Naive thymus-derived CD8-positive, alpha-beta T cell (primary cell): ENCODE measurements at places on chromosomes 11 and 22.

DNA sequence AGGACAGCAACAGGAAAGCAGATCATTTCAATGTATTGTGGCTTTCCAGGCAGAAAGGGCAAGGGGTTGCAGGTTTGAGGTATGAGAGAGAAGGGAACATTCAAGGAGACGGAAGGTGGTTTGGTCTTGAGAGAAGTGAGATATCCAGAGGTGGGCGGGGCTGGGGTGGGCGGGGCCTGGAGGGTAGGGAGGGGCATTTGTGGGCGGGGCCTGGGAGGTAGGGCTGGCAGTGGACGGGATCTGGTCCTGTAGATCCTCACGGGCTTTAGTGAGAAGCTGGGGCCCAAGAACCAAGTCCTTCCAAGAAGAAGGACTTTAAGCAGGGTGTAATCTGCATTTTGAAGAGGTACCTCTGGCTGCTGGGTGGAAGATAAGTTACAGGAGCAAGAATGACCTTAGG, 199.2 kb downstream of the MN1 start:
- no peak for DNase-seq

- no peak for DNase-seq
Observed at GRCh38 chr11:13013054-13013488, 4.0 kb downstream of the RASSF10 start.

DNA sequence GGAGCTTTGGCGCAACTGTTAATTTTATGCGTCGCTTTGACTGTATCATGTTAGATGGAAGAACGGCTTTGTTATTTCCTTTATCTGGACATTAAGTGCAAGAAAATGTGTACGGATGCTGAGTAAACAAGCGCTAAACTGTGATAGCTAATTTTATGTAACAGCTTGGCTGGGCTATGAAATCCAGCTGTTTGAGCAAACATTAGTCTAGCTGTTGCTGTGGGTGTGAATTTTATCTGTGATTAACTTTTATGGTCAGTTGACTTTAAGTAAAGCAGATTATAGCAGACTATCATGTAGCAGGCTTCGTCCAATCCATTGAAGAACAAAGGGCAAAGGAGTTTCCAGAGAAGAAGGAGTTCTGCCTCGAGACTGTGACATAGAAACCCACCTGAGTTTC, 14.0 kb downstream of the OR8A1 start:
- no peak for DNase-seq

- DNase-seq: no peak
Observed at GRCh38 chr11:32586576-32587190, 3.1 kb downstream of the EIF3M start.

DNA sequence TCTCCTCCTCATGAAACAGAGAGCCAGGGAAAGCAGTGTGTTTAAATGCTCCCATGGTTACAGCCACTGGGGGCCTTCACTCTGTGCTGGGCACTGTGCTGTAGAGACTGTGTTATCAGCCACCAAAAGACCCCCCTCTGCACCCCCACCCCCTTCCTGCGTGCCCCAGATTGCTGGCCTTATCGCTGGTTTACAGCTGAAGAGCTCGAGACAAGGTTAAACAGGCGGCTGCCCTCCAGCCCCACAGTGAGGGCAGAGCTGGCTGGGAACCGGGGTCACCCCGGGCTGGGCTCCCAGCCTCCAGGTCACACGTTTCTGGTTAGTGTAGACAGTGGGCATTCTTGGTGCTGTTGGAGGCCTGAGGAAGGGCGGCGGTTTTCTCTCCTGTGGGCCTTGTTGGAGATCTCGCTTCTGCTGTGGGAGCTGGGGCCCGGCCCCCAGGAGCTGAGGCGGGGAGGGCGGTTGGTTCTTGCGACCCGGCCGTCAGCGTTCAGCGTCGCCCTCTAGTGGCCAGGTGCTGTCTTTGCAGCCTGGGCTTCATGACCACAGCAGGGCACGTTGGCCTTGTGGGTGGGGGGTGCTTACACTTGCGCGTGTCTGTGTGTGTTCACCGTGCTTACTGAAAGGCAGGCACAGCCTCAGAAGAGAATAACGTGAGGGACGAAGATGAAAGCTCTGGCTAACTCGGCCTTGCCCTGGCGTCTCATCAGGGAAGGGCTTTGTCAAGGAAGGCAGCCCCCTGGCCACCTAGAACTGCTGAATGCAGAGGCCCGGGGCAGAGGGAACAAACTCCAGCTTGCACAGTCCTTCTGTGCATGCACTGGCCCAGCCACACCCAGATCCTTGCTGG, 40.8 kb downstream of the TBC1D22A start:
- DNase-seq: peak; percentile 72

GRCh38 chr11:58186938-58187337, 1.9 kb upstream of the OR9Q2 start:
- DNase-seq: no peak

DNA sequence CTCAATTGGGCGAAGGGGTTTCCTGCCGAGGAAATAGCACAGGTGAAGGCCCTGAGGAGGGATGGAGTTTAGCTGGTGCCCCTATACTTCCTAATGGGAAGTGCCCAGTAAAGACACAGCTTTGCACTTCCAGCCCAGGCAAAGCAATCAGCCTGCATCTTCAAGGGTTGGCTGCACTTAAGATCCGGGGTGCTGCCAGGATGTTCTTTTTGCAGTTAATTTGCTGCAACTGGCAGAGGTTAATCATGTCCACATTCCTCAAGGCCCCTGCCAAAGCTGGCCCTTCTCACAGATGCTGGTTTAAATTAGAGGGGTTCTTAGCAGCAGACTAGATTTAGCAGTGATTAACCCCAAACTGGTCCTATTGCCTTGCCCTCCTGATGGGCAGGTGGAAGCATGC, 137.7 kb upstream of the NAV2 start:
- DNase-seq: no peak

- no peak for DNase-seq
Observed at GRCh38 chr11:95833378-95833777, 43.1 kb downstream of the CEP57 start.

- no peak for DNase-seq
Observed at GRCh38 chr22:33812360-33812977, 107.8 kb downstream of the LARGE1 start.

DNA sequence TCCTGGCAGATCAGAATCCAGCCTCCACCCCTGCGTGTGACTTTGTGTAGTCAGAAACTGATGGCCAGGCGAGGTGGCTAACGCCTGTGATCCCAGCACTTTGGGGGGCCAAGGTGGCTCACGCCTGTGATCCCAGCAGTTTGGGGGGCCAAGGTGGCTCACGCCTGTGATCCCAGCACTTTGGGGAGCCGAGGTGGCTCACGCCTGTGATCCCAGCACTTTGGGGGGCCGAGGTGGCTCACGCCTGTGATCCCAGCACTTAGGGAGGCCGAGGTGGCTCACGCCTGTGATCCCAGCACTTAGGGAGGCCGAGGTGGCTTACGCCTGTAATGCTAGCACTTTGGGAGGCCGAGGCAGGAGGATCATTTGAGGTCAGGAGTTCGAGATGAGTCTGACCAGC, 5.2 kb downstream of the NCAPH2 start:
- no peak for DNase-seq
